ENCODE measurements at places on chromosomes 5 and 9.

- no peak for DNase-seq
Measured at GRCh38 chr5:7877851-7878250, 8.9 kb downstream of the MTRR start.

DNA sequence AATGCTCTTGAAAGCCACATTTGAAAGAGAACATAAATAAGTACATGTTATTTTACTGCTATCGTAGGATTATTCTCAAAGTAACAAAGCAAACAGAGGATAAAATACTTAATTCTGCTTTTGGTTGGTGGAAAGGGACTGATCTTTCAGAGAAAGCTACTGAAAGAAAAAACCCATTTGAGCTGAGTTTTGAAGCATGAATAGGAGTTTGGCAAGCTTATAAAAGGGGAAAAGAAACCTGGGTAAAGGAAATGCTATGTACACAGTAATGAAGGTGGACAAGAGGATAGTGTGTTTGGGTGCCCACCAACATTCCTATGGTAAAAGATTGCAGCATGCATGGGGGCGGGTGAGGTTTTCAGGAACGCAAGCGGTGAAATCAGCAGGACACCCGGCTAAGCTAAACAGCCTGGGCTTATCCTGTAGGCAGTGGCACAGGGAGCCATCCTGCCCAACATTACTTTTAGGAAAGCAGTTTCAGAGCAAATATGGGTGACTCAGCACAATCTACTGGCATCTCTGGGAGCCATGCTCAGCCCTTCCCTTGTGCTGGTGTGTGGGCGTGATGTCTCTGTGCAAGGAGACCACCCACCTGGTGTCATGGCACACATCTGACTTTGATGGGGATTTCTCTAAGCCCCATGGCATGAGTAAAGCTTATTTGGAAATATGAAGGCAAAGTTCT lies 673.9 kb upstream of the KLF4 start:
- DNase-seq: no peak

- DNase-seq: no peak
Measured at GRCh38 chr5:89729623-89730301, 679.8 kb downstream of the CETN3 start.

GRCh38 chr5:170080217-170080616 lies 25.5 kb upstream of the FOXI1 start:
- no peak for DNase-seq

DNA sequence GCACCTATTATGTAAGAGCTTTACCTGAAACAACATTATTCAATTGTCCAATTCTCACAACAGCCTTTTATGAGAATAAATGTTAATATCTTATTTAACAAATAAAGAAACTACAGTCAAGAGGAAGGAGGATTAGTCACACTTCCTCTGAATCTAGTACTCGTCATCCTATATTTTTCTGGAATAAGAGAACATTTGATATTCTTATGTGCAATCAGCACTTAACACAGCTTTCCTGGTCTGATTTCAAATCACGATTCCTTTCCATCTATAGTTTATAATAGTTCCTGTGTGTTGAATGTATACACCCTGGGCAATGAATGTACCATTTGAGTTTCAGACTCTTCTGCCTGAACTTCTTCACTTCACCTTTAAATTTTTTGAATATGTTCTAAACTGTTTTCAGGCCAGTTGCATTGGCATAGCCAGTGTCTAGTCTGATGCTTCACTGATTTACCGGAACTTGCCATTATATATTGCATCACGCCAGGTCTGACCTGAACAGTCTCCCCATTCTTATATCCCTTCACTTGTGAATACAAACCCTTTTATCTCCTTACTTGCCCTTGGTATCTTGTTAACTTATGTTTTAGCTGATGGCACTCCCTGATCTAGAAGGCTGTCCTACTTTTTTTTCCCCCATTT lies 698.3 kb downstream of the MAT2B start:
- no peak for DNase-seq

Data from activated T-helper 1 cell treated with anti-CD3 and anti-CD28 coated beads, Interleukin-2, amount 50 U/mL, for 16 hours (primary cell).